ENCODE measurements at places on chromosomes 2 and 18. TPM values are rescaled to one million over a fixed set of nuclear protein-coding genes. Genes with fewer than 3 reads are reported as not detected.

The SKOR2 gene
- not detected for total RNA-seq

The KLHL29 gene
- 6.4 TPM for total RNA-seq

The NT5DC4 gene
- total RNA-seq, result not detected

The HRH4 gene
- not detected for total RNA-seq

GRCh38 chr18:35842536-35842935, 129.9 kb upstream of the RMP24 start:
- DNase-seq, result no peak

All from SK-MEL-5 (cell line).